ENCODE measurements at places on chromosomes 1 and 21. TPM values are rescaled to one million over a fixed set of nuclear protein-coding genes. Genes with fewer than 3 reads are reported as not detected.

DNA sequence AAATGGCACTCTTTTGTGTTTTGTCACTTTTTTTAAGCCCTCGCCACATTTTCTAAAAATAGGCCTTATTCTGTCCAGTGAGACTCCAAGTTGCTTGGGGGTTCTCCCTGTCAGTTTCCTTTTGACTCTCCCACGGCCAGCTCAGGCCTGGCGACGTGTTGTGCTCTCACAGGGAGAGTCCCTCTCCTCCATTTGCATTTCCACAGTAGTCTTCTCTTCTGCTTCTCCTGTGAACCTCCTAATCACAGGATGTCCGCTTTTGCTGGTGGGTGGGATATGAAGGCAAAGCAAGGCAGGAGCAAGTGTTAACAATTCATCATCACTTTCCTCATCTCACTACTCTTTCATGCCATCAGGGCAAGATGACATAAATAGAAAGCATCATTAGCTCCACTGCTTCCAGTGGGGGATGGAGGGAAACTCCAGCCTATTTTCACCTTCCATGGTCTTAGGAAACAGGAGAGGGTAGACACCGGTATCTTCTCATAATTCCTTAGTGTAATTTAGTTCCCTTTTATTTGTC, 99.8 kb downstream of the INTS7 start:
- DNase-seq = peak; percentile 88

GRCh38 chr1:214990619-214991018, 91.9 kb upstream of the KCNK2 start:
- DNase-seq = no peak

- DNase-seq = no peak
Observed at GRCh38 chr1:221510793-221511503, 230.9 kb downstream of the DUSP10 start.

DNA sequence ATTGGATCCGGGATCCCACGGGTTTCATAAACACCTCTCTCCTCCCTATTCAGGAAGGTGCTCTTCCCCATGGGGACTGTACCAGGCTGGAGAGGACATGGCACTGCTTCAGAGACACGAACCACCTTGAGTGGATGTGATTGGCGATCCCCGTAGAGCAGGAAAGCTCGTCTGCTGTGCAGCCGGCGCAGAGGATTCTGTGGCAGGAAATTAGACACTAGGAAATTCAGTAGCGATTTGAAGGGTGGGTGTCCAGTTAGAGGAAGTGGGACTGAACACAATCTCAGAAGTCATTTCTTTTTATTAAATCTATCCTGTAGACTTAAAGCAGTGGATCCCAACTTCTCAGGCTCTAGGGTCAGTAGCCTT, 767 bp downstream of the PDIK1L start:
- peak; percentile 45 for DNase-seq

- DNase-seq = no peak
Observed at GRCh38 chr1:207045453-207045852, 5.6 kb downstream of the YOD1 start.

DNA sequence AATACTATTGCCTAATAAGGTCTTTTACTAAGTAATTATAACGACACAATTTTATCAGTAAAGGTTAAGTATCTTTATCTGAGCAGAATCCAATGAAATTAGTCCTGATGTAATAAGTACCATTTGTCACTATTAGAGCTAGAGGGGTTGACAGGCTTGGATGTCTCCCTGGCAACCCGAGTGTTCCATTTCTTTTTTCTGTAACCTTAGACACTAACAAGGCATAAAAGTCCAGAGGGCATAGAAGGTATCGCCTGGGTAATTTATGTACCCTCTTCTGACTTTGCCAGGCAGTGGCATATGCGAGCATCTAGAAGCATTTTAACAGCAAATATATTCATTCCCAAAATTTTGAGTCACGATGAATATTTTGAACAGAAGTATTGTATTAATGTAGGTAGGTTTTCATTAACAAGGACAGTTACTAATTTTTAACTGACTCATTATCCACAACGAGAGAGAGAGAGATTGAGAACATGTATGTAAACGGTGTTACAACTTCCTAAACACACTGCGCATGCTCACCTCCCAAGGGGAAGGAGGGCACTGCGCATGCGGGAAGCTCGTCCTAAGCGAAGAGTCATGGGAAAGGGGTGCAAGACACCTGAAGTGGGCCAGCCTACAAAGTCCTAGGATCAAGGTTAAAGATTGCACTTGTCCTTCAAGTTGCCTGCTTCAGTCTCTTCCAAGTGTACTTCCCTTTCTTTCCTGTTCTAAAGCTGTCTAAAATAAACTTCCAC, 423.9 kb downstream of the DSCAM start:
- DNase-seq = no peak

DNA sequence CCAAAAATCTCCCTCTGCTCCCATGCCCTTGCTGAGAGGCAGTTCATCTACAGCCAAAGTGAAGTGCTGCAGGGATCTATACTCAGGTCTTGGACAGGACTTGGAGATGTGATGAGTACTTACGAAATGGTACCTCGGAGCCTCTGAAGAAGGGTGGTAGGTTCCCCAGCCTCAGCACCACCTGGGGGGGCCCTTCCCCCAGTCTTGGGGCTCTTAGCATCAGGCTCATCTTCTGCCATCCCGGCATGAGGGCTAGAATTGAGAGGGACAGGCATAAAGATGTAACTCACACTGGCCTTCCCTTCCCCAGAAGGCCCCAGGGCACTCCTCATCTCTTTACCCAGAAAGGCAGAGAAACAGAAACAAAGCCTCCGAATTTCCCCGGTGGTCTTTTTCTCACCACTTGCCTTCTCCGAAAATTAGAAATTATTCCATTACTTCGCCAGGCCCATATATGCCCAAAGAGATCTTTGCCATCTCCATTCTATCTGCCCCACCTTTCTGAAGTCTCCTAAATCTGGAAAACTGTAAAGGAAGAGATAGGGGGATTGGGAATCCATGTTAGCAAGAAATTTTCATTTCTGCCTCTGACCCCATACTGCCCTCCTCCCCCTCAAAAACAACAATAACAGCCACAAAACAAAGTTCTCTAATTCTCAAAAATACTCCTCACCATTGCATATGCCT, 827 bp downstream of the RFX5 start:
- peak; percentile 39 for DNase-seq

DNA sequence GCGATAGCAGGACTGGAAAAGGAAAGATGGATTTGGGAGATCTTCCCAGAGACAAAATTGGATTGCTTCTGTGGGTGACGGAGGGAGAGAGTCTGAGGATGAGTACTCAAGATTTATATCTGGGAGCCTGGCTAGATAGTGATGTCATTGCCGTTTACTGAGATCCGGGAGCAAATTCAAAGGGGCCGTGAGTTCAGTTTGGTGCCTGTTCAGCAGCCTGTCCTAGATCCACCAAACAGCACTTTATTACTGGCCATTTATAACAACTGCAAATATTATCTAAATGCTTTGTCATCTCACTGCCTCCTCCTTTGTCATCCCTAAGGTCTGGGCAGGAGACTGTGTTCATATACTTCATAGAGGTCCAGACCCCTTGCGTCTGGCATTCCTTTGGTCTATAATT, 29.2 kb downstream of the MAPKAPK2 start:
- no peak for DNase-seq

GRCh38 chr1:232221802-232222499, 408.0 kb downstream of the SIPA1L2 start:
- DNase-seq = no peak

DNA sequence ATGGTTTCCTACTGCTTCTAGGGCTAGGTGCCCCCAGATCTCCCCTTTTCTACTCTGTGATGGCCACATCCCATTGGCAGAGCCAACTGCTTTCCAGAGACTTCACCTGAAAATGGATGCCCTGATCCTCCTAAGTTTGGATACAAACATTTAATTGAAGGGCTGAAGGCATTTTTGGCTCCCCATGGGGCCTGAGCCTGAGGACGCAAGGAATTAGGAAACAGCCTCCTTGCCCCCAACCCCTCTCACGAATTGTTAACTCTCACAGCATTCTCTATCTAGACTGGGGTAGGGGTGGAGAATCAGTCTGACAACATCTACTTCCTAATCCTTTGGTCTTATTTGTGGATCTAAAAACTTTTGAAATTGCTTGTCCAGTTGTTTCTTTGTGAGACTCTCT, 108.5 kb upstream of the KCNK2 start:
- DNase-seq = no peak

- DNase-seq = no peak
Observed at GRCh38 chr21:26941421-26941820, 25.5 kb downstream of the ADAMTS5 start.

GRCh38 chr21:21851657-21852056, 853.4 kb downstream of the NCAM2 start:
- no peak for DNase-seq

Gene APCS
- total RNA-seq = not detected

Gene DCST2
- 0.67 TPM for total RNA-seq

Gene EVA1B
- total RNA-seq = 2.7 TPM
